Memory B cell (primary cell): ENCODE measurements at places on chromosomes 1 and 21.
A peak's percentile ranks its signal among the peaks of the same experiment; 100 is the strongest.

GRCh38 chr1:53348486-53349368 is 20.9 kb upstream of the LRP8 start:
- no peaks in the 10 kb centered on the region for H3K36me3 ChIP-seq
- DNase-seq: peak; percentile 4
- H3K27me3 ChIP-seq: no peaks in the 10 kb centered on the region
- no peak overlapping the region for H3K27ac ChIP-seq
- peaks cover 8% of the 10 kb centered on the region for H3K4me1 ChIP-seq
- no peak overlapping the region for H3K4me3 ChIP-seq

GRCh38 chr1:63896755-63897154 is 122.9 kb downstream of the ROR1 start:
- H3K4me1 ChIP-seq: peaks cover 12% of the 10 kb centered on the region
- peaks cover 12% of the 10 kb centered on the region for H3K27me3 ChIP-seq
- no peaks in the 10 kb centered on the region for H3K36me3 ChIP-seq

DNA sequence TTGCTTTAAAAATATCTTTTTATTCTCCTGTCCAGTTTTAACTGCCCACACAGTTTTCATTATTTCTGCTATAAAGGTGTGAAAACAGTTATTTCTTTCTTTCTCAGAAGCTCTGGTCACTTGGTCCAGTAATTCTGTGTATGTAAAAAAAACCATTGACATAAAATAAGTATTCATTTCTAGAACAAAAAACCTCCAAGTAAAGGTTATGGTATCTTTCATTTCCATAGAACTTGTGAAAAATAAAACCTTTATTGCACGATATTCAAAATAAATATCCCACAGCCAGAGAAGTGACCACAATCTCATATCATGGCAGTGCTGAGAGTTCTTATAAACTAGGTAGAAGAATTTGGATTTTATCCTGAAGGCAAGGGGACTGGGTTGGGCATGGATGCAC is 96.9 kb upstream of the TNFSF4 start:
- no peak overlapping the region for H3K27ac ChIP-seq
- no peak for DNase-seq
- no peaks in the 10 kb centered on the region for H3K27me3 ChIP-seq
- peaks cover 6% of the 10 kb centered on the region for H3K4me1 ChIP-seq
- no peak overlapping the region for H3K4me3 ChIP-seq

DNA sequence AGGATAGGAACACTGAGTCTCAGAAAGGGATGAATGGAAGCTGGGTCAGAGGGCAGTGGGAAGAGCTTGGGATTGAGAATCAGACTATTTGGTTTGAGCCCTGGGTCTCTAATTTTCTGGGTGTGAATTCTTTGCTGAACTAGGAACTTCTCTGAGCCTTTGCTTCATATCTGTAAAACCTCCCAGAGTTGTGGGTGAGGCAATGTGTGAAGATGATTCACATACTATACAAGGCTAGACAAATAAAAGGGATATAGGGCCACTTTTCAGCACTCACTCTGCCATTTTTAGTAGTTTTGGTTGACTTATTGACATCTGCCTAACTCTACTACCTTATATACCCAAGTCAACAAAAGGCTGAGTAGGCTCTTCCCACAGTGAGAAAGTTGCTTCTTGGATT is 77.7 kb upstream of the JUN start:
- H3K4me3 ChIP-seq: no peak overlapping the region
- no peak for DNase-seq
- H3K27me3 ChIP-seq: no peaks in the 10 kb centered on the region
- H3K4me1 ChIP-seq: peaks cover 32% of the 10 kb centered on the region
- H3K27ac ChIP-seq: no peak overlapping the region

- H3K27me3 ChIP-seq: no peaks in the 10 kb centered on the region
- peak overlapping the region; percentile 98 for H3K27ac ChIP-seq
- H3K4me3 ChIP-seq: no peak overlapping the region
- H3K4me1 ChIP-seq: peaks cover 56% of the 10 kb centered on the region
- H3K36me3 ChIP-seq: peaks cover 8% of the 10 kb centered on the region
These were observed 6.5 kb upstream of the ECE1 start for GRCh38 chr1:21296509-21297354.

DNA sequence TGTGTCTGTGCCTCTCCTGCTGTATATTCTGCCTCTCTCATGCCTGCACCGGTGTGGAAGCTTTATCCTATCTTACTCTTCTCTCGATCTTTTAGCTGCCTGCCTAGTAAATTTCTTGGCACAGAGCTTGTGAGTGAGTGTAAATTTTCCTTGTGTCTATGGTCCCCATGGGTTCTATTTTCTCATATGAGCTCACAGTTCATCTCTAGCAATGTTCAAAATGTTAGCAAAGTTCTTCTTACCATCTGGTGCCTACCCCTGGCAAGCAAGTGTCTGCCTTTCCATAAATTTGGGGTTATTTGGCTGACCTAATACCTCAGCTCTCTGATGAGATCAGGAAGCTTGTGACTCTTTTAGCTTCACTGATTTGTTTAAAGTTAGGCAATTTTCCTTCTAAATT is 572.1 kb upstream of the BRINP3 start:
- DNase-seq: no peak
- no peaks in the 10 kb centered on the region for H3K4me1 ChIP-seq
- no peaks in the 10 kb centered on the region for H3K36me3 ChIP-seq
- no peaks in the 10 kb centered on the region for H3K27me3 ChIP-seq

DNA sequence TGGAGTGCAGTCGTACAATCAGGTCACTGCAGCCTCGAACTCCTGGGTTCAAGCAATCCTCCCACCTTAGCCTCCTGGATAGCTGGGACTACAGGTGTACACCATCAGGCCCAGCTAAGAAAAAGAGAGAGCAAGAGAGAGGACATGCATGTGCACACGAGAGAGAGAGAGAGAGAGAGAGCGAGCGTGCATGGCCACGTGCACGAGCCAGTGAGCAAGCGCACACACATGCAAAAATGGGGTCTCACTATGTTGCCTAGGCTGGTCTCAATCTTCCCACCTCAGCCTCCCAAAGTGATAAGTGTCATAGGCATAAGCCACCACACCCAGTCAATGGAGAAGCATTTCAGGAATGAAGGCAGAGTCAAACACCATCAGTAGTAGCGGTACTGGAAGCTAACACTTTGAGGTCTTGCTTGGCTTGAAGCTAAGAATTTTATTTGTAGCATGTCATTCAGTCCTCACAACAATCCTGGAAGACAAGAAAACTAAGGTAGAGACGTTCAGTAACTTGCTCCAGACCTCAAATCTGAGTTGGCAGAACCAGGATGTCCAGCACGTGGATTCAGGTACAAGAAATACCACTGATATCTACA is 14.5 kb downstream of the GNB1 start:
- H3K4me3 ChIP-seq: peak overlapping the region; percentile 62
- no peaks in the 10 kb centered on the region for H3K27me3 ChIP-seq
- peak overlapping the region; percentile 36 for H3K27ac ChIP-seq
- H3K4me1 ChIP-seq: peaks cover 58% of the 10 kb centered on the region
- H3K36me3 ChIP-seq: peaks cover 27% of the 10 kb centered on the region

- H3K4me3 ChIP-seq: peak overlapping the region; percentile 31
- peaks cover 45% of the 10 kb centered on the region for H3K4me1 ChIP-seq
- no peaks in the 10 kb centered on the region for H3K36me3 ChIP-seq
- peak; percentile 37 for DNase-seq
- H3K27me3 ChIP-seq: no peaks in the 10 kb centered on the region
These were observed 27.1 kb upstream of the RUNX3 start for GRCh38 chr1:24957016-24957807.

- H3K36me3 ChIP-seq: peaks cover under 1% of the 10 kb centered on the region
- H3K27me3 ChIP-seq: no peaks in the 10 kb centered on the region
- H3K4me3 ChIP-seq: no peak overlapping the region
- DNase-seq: no peak
These were observed 80.1 kb downstream of the BACH1 start for GRCh38 chr21:29378832-29379231.

GRCh38 chr1:226158457-226158856 is 28.1 kb downstream of the ACBD3 start:
- peaks cover 27% of the 10 kb centered on the region for H3K4me1 ChIP-seq
- H3K36me3 ChIP-seq: peaks cover 39% of the 10 kb centered on the region
- no peaks in the 10 kb centered on the region for H3K27me3 ChIP-seq
- no peak overlapping the region for H3K4me3 ChIP-seq
- H3K27ac ChIP-seq: peak overlapping the region; percentile 14
- no peak for DNase-seq

DNA sequence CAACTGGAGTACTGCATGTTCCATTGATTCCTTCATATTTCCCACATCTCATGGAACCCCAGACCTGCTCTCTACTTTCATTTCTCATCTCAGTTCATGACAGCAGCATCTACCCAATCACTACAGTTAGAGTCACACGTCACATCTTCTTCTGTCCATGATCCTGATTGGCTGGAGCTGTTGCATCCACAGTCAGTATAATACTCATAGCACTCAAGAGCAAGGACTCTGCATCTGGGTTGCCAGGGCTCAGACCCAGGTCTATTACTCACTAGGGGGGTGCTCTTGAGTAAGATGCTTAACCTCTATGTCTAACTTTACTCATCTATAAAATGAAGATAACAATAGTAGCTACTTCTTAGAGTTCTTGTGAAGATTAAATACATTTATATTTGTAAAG is 4.4 kb upstream of the XPR1 start:
- no peak overlapping the region for H3K27ac ChIP-seq
- peaks cover 10% of the 10 kb centered on the region for H3K27me3 ChIP-seq
- no peak for DNase-seq
- H3K4me3 ChIP-seq: no peak overlapping the region
- no peaks in the 10 kb centered on the region for H3K36me3 ChIP-seq
- H3K4me1 ChIP-seq: no peaks in the 10 kb centered on the region

- H3K36me3 ChIP-seq: no peaks in the 10 kb centered on the region
- DNase-seq: no peak
- no peak overlapping the region for H3K4me3 ChIP-seq
These were observed 11.4 kb downstream of the FASLG start for GRCh38 chr1:172670316-172670715.

GRCh38 chr1:22875841-22876240 is 96.8 kb downstream of the LACTBL1 start:
- DNase-seq: no peak
- H3K4me3 ChIP-seq: no peak overlapping the region
- H3K4me1 ChIP-seq: no peaks in the 10 kb centered on the region

DNA sequence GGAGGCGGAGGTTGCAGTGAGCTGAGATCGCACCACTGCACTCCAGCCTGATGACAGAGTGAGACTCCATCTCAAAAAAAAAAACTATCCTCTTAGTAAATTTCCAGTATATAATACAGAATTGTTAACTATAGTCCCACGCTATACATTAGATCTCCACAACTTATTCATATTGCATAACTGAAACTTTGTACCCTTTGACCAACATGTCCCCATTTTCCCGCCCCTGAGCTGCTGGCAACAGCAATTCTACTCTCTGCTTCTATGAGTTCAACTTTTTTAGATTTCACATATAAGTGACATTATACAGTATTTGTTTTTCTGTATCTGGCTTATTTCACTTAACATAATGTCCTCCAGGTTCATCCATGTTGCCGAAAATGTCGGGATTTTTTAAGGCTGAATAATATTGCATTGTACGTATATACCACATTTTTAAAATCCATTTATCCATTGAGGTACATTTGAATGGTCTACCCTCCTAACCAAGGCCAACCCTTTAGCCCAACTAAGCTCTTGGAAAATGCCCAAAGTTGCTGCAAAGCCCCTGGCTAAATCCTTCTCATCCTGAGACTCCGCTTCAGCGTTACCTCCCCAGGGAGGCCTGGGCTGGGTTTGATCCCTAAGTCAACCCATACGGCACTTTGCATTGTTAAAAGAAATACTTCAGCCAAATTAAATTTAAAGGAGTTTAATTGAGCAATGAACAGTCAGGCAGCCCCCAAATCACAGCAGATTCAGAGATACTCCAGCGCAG is 34.2 kb downstream of the NEK2 start:
- no peaks in the 10 kb centered on the region for H3K27me3 ChIP-seq
- no peak for DNase-seq
- no peak overlapping the region for H3K27ac ChIP-seq
- peaks cover 3% of the 10 kb centered on the region for H3K4me1 ChIP-seq
- H3K36me3 ChIP-seq: no peaks in the 10 kb centered on the region

- H3K27me3 ChIP-seq: no peaks in the 10 kb centered on the region
- H3K36me3 ChIP-seq: peaks cover 49% of the 10 kb centered on the region
- peak overlapping the region; percentile 56 for H3K27ac ChIP-seq
- DNase-seq: no peak
These were observed 14.5 kb downstream of the IFNAR2 start for GRCh38 chr21:33244082-33244778.

DNA sequence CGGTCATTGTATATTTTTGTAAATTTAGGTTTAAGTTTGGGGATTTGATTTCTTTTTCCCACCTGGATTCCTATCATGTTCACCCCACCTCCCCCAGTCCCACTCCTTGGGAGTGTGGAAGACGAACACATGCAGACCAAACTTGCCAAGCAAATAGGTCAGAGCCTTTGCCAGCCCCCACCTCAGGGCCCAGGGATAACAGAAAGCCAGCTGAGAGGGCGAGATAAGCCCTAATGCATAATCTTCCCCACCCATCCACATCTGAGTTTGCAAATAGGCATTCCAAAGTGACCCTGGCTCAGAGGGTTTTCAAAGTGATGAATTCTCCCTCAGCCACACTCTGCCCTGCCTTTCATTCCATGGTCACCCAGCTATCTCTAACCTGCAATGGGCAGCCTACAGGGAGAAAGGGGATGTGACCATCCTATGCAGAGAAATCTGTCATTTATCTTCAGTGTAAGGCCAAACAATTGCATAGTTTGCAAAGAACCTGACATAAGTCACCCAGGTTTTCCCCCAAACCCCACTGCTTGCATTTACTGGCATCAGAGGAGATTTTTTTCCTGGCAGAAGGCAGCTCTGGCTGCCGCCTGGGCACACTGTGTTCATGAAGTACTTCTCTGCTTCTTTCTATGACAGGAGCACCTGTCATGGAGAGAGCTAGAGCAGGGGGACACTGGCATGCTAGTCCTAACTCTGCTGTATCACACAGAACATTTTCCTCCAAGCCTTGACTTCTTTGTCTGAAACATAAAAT is 69.0 kb upstream of the NFIA start:
- no peaks in the 10 kb centered on the region for H3K36me3 ChIP-seq
- H3K27me3 ChIP-seq: peaks cover 12% of the 10 kb centered on the region
- no peaks in the 10 kb centered on the region for H3K4me1 ChIP-seq
- no peak for DNase-seq
- no peak overlapping the region for H3K4me3 ChIP-seq
- H3K27ac ChIP-seq: no peak overlapping the region

GRCh38 chr21:43976661-43977060 is 35.4 kb upstream of the TRAPPC10 start:
- H3K27me3 ChIP-seq: no peaks in the 10 kb centered on the region
- H3K4me3 ChIP-seq: no peak overlapping the region
- peaks cover 13% of the 10 kb centered on the region for H3K4me1 ChIP-seq
- H3K36me3 ChIP-seq: peaks cover 2% of the 10 kb centered on the region
- H3K27ac ChIP-seq: no peak overlapping the region

GRCh38 chr21:46500224-46500861 is 41.7 kb downstream of the DIP2A start:
- peaks cover 22% of the 10 kb centered on the region for H3K36me3 ChIP-seq
- H3K4me1 ChIP-seq: peaks cover 18% of the 10 kb centered on the region
- H3K27ac ChIP-seq: peak overlapping the region; percentile 62
- DNase-seq: no peak
- H3K27me3 ChIP-seq: no peaks in the 10 kb centered on the region
- no peak overlapping the region for H3K4me3 ChIP-seq

GRCh38 chr21:38341546-38342012 is 84.8 kb downstream of the KCNJ15 start:
- no peaks in the 10 kb centered on the region for H3K4me1 ChIP-seq
- H3K4me3 ChIP-seq: no peak overlapping the region
- peaks cover 2% of the 10 kb centered on the region for H3K27me3 ChIP-seq
- no peaks in the 10 kb centered on the region for H3K36me3 ChIP-seq
- DNase-seq: no peak
- no peak overlapping the region for H3K27ac ChIP-seq
